ENCODE measurements at places on chromosomes 13 and 19.

GRCh38 chr19:35379992-35380391 lies 9.1 kb downstream of the GPR42 start:
- no peak for DNase-seq

- peak; percentile 28 for DNase-seq
Measured at GRCh38 chr19:7534531-7535046, 928 bp upstream of the PNPLA6 start.

- no peak for DNase-seq
Measured at GRCh38 chr13:85536706-85537105, 262.5 kb downstream of the SLITRK6 start.

- no peak for DNase-seq
Measured at GRCh38 chr19:18618236-18618635, 5.6 kb downstream of the TMEM59L start.

GRCh38 chr13:96700657-96701056 lies 293.6 kb downstream of the OXGR1 start:
- DNase-seq: no peak

GRCh38 chr13:41460074-41460465 lies 2.7 kb downstream of the RGCC start:
- no peak for DNase-seq

DNA sequence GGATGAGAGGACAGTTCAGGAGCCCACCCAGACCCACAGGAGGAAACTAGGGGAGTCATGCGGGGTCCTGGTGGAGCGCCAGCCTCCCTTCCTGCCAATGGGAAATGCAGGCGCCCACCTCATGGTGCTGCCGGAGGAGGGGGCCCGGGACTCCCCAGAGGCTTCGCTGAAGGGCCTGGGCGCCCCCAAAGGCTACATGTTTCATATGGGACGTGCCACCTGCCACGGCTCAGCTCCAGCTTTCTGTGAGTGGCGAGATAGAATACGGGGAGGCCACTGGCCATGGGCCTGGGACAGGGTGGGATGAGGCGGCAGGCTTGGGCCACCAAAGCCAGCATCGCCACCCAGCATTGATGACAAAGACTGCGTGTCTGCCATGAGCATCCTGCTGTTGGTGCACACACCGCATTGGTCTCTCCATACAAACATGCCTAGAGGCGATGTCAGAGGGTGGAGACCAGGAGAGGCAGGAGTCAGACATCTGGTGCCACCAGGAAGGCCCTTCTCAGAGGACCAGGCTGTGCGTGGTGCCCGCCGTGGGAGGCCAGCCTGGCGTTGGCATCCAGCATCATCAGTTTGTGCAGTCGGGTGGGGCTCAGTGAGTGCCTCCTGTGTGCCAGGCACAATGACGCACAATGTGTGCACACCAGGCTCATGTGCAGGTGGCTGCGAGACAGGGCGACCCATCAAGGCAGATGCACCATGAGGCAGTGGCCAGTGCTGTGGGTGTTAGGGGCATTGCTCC lies 1.2 kb upstream of the F10 start:
- no peak for DNase-seq

GRCh38 chr13:52463526-52463925 lies 8.2 kb downstream of the CKAP2 start:
- DNase-seq: no peak

- DNase-seq: no peak
Measured at GRCh38 chr19:54343868-54344267, 4.9 kb upstream of the LILRA4 start.

GRCh38 chr13:43238341-43239083 lies 215.1 kb downstream of the DNAJC15 start:
- no peak for DNase-seq

DNA sequence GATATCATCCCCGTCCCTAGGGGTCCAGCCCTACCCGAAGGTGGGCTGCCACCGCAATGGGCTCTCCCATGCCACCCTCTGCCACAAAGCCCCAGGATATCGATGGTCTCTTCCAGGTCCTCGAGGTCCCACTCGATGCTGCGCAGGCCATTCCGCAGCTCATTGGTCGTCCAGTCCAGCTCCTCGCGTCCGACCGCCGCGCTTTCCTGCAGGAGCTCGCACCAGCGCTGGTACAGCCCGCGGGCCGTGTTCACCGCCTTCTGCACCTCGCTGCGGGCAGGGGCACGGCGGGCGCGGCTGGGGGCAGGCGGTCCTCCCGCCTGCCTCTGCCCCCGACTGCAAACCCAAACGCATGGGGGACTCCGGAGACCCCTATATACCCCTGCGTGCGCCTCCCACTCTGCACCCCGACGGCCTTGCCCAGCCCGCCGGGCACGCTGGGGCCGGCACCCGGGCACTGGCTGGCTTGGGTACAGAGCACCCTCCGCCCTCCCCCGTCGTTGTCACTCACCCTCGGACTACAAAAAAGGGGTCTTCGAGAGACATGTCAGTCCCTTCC lies 468 bp downstream of the STX10 start:
- DNase-seq: peak; percentile 30

- no peak for DNase-seq
Measured at GRCh38 chr19:952680-953444, 27.0 kb downstream of the ARID3A start.

- DNase-seq: no peak
Measured at GRCh38 chr19:36064826-36065225, 10.1 kb downstream of the WDR62 start.

DNA sequence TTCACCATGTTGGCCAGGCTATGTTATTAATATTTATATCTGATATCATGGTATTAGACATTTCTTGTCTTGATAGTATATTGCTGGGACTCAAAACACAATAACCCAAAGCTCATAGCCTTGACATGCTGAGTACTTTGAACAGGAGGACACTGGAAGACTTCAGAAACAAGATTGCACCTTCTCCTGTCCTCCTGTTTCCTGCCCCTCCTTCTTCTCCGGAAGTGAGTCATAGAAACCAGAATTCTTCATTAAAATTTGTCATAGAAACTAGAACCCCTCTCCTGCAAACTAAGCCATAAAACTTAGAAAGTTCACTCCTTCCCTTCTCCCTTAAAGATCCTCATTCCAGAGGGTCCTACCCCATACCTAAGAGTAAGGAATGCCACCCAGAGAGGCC lies 400.2 kb downstream of the SLITRK5 start:
- no peak for DNase-seq

DNA sequence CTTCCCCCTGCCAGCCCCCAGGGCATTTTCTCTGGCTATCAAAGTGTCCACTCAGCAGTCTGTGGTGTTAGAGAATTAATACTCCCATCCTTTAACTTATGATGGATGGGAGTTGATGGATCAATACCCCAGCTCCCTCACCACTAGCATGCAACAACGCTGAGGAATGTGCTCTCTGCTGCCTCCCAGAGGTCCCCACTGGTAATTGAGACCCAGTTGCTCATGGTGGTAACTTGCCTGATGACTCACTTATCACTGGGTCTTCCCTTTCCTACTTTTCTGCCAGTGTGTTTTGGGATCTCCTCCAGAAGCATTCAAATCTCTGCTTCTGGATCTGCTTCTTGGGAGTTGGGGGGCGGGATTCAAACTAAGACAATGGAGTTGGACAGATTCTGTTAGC lies 20.3 kb upstream of the CACNA1A start:
- peak; percentile 10 for DNase-seq

DNA sequence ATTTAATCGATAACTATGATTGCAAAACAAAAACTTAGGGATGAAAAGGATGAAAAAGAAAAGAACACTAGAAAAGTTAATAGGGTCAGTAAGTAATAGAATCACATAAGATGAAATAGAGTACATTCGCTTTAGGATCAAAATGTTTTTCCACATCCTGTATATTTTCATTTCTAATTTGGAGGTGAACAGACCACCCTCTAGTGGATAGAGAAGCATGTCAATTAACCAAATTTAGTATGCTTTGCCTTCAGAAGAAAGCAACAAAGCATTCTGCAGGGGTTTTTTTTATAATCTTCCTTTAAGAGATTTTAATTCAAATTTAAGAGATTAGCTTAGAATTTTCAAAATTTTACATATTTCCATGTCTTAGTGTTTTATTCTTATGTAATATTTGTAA lies 611.0 kb upstream of the SGCG start:
- no peak for DNase-seq

- DNase-seq: no peak
Measured at GRCh38 chr13:39760521-39760920, 105.1 kb downstream of the COG6 start.

Data from stimulated activated CD4-positive, alpha-beta T cell treated with anti-CD3 and anti-CD28 coated beads, Interleukin-1b, Interleukin-23, amount 100 ng/mL, for 48 hours (primary cell).